CD4-positive, alpha-beta T cell treated with Interleukin-2 at 100 ng/mL for 4 hours (primary cell): ENCODE measurements at places on chromosomes 7 and 10.
A peak's percentile ranks its signal among the peaks of the same experiment; 100 is the strongest.

GRCh38 chr10:88565072-88565471 lies 18.0 kb downstream of the RNLS start:
- DNase-seq, result no peak

GRCh38 chr7:1114505-1114904 lies 26.6 kb downstream of the GPER1 start:
- DNase-seq, result no peak

GRCh38 chr7:155310425-155311114 lies 12.9 kb downstream of the INSIG1 start:
- no peak for DNase-seq

DNA sequence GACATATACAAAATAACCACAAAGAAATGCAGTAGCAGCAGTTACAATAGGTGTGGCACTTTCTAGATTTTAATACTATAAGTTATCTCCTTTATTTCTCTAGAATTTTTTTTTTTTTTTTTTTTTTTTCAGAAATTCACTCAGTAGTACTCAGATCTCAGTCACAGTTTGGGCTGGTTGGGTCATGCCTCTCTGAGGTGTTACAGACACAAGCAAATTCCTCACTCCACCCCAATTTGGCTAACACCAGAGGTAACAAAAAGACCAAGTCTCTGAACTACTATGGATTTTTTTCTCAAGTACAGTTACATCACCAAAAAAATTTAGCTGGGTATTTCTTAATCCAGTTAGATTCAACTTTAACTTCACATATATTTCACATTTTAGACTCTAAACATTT lies 985.1 kb upstream of the LRRN3 start:
- no peak for DNase-seq

DNA sequence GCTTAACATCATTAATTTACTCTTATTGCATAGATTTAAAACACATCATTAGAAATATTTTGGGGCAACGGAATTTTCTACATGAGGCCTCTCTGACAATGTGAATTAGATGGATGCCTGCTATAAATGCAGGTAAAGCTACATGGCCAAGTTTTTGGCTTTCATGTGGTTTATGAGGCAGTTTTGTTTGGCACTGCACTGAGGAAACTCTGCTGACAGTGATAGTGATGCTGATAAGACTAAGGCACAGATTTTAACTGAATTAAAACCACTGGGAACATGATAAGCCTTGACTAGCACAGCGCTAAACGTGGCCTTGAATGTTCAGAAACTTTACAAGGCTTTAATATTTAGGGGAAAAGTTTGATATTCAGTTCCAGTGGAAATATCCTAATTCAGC lies 114.3 kb upstream of the NOBOX start:
- peak; percentile 10 for DNase-seq

DNA sequence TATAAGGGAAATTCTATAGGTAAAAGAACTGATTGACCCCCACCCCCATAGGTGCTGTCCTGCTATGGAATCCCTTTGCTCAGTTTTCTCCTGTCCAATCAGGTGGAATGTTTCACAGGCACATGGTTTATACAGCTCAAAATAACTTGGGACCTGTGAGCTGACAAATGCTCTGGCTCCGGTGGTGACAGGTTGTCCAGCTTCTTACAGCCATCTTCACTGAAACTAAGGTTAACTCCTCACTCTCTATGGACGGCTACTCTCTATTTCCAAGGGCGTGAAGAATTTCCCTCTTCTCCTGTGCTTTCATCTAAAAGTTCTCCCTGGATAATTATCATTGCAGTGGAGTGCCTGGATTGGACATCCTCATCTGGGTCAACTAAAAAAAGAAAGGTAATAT lies at the start of gene MYPN:
MYPN (plus strand) TSS at position 158 of the 400 bp plus-strand sequence. CDS start 11,951 bp downstream, outside the sequence.
- DNase-seq, result no peak

- no peak for DNase-seq
These were observed 18.2 kb downstream of the SLC29A3 start for GRCh38 chr10:71337219-71337701.

GRCh38 chr10:16752099-16752498 lies 65.1 kb downstream of the RSU1 start:
- DNase-seq, result no peak

GRCh38 chr10:6054884-6055283 lies 7.3 kb downstream of the IL2RA start:
- no peak for DNase-seq

- DNase-seq, result no peak
These were observed 269.9 kb upstream of the FERD3L start for GRCh38 chr7:19415123-19415522.

GRCh38 chr10:5965266-5965665 lies 12.1 kb downstream of the IL15RA start:
- no peak for DNase-seq

GRCh38 chr10:62937674-62938073 lies 121.5 kb upstream of the EGR2 start:
- no peak for DNase-seq

GRCh38 chr10:107708981-107709380 lies 544.5 kb upstream of the SORCS1 start:
- no peak for DNase-seq

DNA sequence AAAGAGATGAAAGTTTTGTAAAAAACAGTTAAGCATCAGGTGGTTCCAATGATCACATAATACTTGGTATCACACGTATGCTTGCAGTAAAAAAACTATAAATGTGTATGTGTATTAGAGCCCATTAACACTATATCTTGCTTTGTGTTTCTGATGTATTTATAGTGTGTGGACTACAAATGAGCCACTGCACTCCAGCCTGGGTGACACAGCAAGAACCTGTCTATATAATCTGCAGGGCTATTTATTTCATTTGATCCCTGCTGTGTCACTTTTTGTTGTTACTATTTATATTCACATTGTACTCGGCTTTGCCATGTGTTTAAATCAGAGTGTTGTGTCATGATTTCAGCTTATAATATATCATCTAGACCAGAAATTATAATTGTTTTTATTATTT lies 487.8 kb upstream of the TEX47 start:
- DNase-seq, result no peak

DNA sequence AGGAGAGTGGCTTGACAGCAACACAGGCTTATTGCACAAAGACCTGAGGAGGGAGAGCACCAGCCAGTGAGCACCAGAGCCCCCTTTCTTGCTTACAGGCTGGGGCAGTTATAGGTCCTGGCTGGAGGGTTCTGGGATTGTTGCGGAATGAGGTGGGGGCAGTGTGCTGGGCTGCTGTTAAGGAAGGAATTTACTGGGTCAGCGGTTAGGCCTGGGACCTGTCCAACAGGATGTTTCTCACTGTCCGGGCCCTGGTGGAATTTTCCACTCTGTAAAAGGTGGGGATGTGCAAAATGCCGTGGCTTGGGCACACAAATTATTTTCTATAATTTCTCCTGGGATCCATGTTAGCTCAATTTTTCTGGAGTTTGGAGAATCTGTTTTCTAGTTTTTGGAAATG lies 757.3 kb downstream of the TYW1 start:
- DNase-seq, result no peak

DNA sequence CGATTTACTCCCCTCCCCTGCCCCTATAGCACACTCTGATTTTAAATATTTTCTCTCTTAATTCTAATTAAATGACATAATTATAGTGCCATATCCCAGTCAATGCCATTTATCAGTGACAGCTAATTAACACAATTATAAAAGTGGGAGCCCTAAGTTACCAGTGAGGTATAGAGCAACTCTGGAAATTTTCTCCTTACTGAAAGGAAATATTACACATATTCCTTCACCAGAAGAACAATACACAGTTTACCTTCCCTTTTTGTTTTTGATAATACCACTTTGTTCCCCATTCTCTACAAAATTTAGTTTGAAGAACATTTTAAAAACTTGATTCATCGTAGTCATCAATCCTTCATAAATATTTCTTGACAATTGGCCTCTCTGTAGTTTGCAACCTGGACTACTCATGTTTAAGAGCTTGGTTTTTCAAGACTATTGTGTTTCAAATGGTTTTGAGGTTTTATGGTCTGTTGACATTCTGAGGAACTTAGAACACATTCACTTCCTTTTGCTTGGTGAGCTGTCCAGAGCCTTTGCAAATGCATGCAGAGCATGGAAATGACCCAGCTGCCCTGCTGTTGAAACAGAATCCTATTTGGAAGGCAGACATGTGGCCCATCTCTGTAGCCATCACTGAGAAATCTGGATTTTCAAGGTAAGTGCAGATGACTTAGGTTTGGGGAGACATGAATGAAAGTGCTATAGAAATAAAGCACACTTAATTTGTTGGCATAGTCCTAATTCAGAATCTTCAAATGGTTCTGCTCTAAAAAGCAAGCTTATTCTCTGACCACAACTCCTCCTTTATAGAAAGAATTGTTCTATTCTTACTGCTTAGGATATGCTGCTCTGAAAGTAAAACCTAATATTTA lies at the start of gene GPR141:
GPR141 (plus strand) TSS at position 521 of the 875 bp plus-strand sequence. CDS start 56,628 bp downstream, outside the sequence.
- peak; percentile 11 for DNase-seq

DNA sequence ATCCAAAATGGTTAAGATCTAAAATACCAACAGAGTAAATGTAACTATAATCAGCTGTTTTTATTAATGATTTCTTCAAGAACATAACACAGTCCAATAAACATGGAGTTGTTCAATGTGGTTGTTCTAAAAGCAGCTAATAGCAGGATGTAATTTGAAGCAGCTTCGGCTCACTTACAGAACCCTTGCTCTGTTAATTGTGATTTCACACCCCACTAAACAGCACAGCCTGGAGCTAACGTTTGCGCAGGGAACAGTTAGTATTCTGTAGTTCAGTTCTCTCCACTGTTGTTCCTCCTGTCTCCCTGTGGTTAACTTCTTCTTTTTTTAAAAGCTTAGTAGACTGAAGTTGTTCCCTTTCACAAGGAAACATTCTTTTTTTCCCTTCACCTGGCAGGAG lies 104.0 kb downstream of the GRM3 start:
- no peak for DNase-seq

DNA sequence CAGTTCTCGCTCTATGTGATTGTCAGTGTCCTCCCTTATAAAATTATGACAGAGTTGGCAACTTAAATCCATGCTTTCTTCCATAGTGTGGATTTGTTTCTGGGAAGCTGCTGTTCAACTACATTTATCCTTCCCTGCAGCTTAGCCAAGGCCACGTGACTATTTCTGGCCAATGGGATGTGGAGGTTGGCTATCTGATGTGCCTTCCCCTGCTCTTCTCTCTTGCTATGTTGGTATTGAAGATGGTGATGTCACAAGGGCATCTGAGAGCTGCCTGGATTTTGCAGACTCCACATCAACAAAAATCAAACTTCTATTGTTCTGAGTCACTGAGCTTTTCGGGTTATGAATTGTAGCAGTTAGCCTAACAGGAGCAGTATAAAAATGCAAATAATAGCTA lies 164.9 kb upstream of the RHOBTB1 start:
- DNase-seq, result no peak

DNA sequence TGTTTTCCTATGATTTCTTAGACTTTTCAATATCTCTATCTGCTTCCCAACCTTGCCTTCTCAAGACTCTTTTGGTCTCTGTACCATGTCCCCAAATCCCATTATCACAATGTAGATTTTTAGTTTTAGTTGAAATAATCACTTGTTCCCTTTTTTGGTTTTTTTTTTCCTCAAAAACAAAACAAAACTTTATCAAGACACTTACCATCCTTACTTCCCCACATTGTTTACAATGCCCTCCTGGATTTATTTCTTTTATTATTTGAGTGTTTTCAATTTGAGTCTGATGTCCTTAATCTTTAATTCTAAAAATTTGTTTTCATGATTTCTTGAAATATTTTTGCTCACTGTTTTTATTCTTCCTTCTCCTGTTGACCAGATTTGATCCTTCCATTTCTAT lies 112.6 kb downstream of the CPED1 start:
- DNase-seq, result no peak

- no peak for DNase-seq
These were observed 39.2 kb upstream of the GSAP start for GRCh38 chr7:77455321-77455720.

DNA sequence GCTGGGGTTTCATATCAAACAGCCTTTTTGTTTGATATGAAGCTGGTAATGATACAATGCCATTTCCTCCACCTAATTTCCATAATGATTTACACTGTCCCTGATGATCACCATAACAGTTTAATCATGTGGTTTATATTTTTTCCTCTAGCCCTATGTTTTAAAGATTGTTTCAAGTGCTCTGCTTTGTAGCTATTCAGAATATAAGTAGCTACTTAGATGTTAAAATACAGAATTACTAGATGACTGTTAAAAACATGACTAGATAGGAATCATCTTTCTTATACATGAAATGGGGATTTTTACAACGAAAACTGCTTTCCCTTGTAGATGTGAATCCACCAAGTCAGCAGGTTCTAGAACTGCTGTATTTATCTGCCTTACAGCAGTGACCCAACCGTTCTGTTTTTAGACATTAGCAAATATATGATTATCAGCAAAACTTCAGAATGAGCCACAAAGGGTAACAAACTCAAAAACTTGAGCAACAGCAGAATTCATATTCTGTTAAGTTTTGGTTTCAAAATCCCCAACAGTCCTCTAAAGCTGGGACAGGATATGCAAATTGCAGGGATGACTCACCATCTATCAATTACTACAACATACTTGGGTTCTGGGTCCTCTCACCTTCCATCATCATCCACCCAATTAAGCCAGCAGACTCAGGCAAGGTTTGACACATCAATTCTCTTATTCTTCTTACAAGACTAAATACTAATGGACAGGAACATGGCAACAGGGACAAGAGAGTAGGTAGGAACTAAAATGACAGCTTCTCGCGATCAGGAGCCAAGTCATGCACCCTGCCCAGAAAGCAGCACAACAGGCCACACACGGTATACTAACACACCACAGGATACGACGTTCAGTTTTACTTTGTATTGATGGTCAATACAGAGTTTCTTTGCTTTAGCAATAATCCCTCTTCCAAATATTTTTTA lies 83.9 kb downstream of the PIP4K2A start:
- peak; percentile 83 for DNase-seq

GRCh38 chr7:88091988-88092675 lies 127.7 kb downstream of the SRI start:
- DNase-seq, result no peak
